CD8-positive, alpha-beta memory T cell (primary cell): ENCODE measurements at places on chromosomes 12 and 14. TPM values are rescaled to one million over a fixed set of nuclear protein-coding genes. Genes with fewer than 3 reads are reported as not detected.

- no peaks in the 10 kb centered on the region for H3K36me3 ChIP-seq
- no peak overlapping the region for H3K4me3 ChIP-seq
- DNase-seq: no peak
- H3K27ac ChIP-seq: no peak overlapping the region
- no peaks in the 10 kb centered on the region for H3K4me1 ChIP-seq
Observed at GRCh38 chr12:88897723-88898122, 317.5 kb upstream of the KITLG start.

DNA sequence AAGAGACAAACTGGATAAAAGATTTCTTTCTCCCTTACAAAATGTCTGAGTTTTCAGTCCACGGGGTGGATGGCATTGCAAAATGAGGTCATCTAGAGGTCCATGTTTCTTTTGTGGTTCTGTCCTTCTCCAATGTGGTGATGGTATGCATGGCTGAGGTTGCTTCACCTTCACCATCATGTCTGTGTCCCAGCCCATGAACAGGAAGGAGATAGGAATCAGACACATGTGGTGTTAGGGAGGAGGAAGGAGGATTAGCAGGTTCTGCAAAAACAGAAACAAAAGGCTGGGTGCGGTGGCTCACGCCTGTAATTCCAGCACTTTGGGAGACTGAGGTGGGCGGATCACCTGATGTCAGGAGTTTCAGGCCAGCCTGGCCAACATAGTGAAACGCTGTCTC lies 11.0 kb upstream of the AEBP2 start:
- no peak overlapping the region for H3K27ac ChIP-seq
- DNase-seq: no peak
- H3K27me3 ChIP-seq: no peaks in the 10 kb centered on the region
- H3K36me3 ChIP-seq: no peaks in the 10 kb centered on the region
- H3K4me1 ChIP-seq: no peaks in the 10 kb centered on the region
- H3K4me3 ChIP-seq: no peak overlapping the region

DNA sequence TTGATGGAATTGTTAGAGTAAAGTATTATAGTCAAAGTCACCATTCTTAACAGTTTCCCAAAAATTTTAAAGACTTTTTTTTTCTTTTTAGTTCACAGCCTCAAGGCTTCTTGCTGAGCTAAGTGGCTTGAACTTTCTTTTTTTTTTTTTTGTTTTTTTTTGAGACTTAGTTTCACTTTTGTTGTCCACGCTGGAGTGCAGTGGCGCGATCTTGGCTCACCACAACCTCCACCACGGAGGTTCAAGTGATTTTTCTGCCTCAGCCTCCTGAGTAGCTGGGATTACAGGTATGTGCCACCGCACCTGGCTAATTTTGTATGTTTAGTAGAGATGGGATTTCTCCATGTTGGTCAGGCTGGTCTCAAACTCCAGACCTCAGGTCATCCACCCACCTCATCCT lies 92.8 kb downstream of the SETD3 start:
- peaks cover 8% of the 10 kb centered on the region for H3K4me1 ChIP-seq
- H3K27me3 ChIP-seq: peaks cover 3% of the 10 kb centered on the region
- H3K27ac ChIP-seq: no peak overlapping the region
- no peak overlapping the region for H3K4me3 ChIP-seq
- no peak for DNase-seq

DNA sequence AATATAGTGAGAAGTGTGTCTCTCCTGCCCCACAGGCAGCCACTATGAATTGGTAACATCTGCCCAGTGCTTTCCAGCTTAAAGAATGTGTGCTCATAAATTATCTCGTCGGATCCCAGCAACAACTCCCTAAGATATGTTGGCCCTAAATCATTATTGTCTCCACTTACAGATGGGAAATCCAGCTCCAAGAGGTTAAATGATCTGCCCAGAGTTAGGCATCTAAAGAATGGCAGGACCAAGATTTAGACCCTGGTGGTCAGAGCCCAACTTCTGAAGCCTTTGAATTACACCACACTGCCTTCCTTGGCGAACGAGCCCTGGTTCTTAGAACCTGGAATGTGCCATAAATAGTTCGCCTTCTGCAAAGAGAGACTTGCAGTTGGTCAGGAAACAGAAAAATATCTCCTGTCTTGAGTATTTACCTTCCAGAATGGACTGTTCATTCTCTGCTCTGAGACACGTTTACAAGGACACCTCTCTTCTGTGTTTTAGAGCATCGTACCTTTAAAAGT lies 20.1 kb upstream of the PLEK2 start:
- H3K36me3 ChIP-seq: no peaks in the 10 kb centered on the region
- DNase-seq: no peak
- H3K4me3 ChIP-seq: no peak overlapping the region
- H3K4me1 ChIP-seq: no peaks in the 10 kb centered on the region
- no peak overlapping the region for H3K27ac ChIP-seq
- H3K27me3 ChIP-seq: no peaks in the 10 kb centered on the region

- peaks cover 70% of the 10 kb centered on the region for H3K4me1 ChIP-seq
- H3K4me3 ChIP-seq: no peak overlapping the region
- H3K36me3 ChIP-seq: peaks cover 12% of the 10 kb centered on the region
- no peak for DNase-seq
Observed at GRCh38 chr12:111443086-111443485, 37.4 kb downstream of the SH2B3 start.

- peak overlapping the region; percentile 7 for H3K27ac ChIP-seq
- peaks cover 35% of the 10 kb centered on the region for H3K4me1 ChIP-seq
- H3K36me3 ChIP-seq: no peaks in the 10 kb centered on the region
- no peaks in the 10 kb centered on the region for H3K27me3 ChIP-seq
- no peak overlapping the region for H3K4me3 ChIP-seq
Observed at GRCh38 chr12:89345830-89346740, 6.2 kb downstream of the DUSP6 start.

- no peak overlapping the region for H3K4me3 ChIP-seq
- H3K36me3 ChIP-seq: no peaks in the 10 kb centered on the region
- DNase-seq: no peak
- H3K27ac ChIP-seq: no peak overlapping the region
Observed at GRCh38 chr14:21525571-21525961, 580 bp downstream of the SALL2 start.

- H3K4me3 ChIP-seq: no peak overlapping the region
- H3K27ac ChIP-seq: no peak overlapping the region
- H3K27me3 ChIP-seq: no peaks in the 10 kb centered on the region
- H3K4me1 ChIP-seq: no peaks in the 10 kb centered on the region
- no peaks in the 10 kb centered on the region for H3K36me3 ChIP-seq
Observed at GRCh38 chr12:27624586-27624985, 71.7 kb upstream of the REP15 start.

GRCh38 chr12:71638499-71638898 lies 25.1 kb downstream of the ZFC3H1 start:
- H3K4me1 ChIP-seq: no peaks in the 10 kb centered on the region
- H3K4me3 ChIP-seq: no peak overlapping the region
- peaks cover 51% of the 10 kb centered on the region for H3K36me3 ChIP-seq
- DNase-seq: no peak
- H3K27ac ChIP-seq: no peak overlapping the region

- H3K36me3 ChIP-seq: no peaks in the 10 kb centered on the region
- H3K27ac ChIP-seq: no peak overlapping the region
- H3K27me3 ChIP-seq: no peaks in the 10 kb centered on the region
Observed at GRCh38 chr12:75526655-75527511, 15.5 kb upstream of the KRR1 start.

- peak overlapping the region; percentile 69 for H3K27ac ChIP-seq
- no peaks in the 10 kb centered on the region for H3K36me3 ChIP-seq
- no peaks in the 10 kb centered on the region for H3K27me3 ChIP-seq
- peak overlapping the region; percentile 10 for H3K4me3 ChIP-seq
- peaks cover 38% of the 10 kb centered on the region for H3K4me1 ChIP-seq
- peak; percentile 53 for DNase-seq
Observed at GRCh38 chr12:14256555-14257169, 108.8 kb upstream of the ATF7IP start.

DNA sequence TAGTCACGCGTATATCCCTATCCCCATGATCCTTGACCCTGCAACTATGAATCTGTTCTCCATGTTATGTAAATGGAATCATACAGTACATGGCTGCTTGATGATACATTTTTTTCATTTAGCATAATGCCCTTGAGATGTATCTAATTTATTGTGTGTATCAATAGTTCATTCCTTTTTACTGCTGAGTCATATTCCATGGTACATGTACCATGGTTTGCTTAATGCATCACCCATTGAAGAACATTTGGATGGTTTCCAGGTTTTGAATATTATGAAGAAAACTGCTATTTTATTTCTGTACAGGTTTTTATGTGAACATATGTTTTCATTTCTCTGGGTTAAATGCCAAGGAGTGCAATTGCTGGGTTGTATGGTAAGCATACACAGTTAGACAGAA lies 4.0 kb upstream of the RNASE10 start:
- H3K4me1 ChIP-seq: no peaks in the 10 kb centered on the region
- no peak overlapping the region for H3K27ac ChIP-seq
- H3K36me3 ChIP-seq: no peaks in the 10 kb centered on the region
- no peaks in the 10 kb centered on the region for H3K27me3 ChIP-seq
- H3K4me3 ChIP-seq: no peak overlapping the region

DNA sequence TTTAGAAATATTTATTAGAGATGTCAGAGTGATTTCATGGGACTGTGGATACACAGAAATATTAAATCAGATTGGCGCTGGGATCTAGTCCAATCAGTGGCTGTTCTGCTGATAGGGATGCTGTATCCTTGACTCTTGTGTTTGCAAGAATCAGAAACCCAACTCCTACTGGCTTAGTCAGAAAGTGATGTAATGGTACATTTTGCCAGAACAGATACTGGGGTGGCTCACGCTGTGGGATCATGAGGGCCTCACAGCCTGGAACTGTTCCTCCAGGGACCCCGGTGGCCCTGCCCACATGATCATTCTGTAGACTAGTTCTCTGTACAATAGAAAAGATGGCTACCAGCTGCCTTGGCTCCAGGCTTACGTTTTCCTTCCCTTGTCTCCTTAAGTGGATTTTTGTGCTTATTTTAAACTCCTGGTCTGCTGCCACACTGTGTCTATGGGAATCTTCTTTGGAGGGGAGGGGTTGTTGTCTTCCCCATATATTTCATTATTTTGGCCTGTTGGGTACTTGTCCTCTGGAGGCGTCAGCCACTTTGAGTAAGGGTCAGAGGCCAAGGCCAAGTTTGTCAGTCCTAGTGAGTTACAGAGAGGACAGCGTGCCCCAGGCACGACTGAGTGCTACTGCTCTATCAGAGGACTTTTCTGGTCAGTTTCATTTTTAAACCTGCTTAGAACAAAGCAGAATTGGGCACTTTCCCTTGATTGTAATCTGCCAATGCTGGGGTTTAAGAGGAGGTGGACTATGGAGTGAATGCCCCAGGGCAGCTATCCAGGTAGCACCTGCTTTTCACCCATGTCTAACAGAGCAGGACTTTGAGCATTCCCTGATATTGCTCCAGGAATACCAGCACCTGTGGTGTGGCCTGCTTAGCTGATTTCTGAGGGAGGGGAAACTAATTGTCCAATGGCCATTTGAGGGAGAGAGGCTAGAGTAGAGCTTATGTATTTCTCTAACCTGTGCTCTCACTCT lies 164.3 kb downstream of the SLC5A8 start:
- DNase-seq: no peak
- no peak overlapping the region for H3K4me3 ChIP-seq

GRCh38 chr12:11171969-11172675 lies 1.1 kb downstream of the SMIM10L1 start:
- H3K27ac ChIP-seq: peak overlapping the region; percentile 75
- H3K27me3 ChIP-seq: no peaks in the 10 kb centered on the region
- no peak for DNase-seq
- peak overlapping the region; percentile 59 for H3K4me3 ChIP-seq

- H3K27ac ChIP-seq: no peak overlapping the region
- H3K4me3 ChIP-seq: no peak overlapping the region
- H3K36me3 ChIP-seq: no peaks in the 10 kb centered on the region
- H3K27me3 ChIP-seq: no peaks in the 10 kb centered on the region
- H3K4me1 ChIP-seq: no peaks in the 10 kb centered on the region
Observed at GRCh38 chr12:95179011-95179410, 38.3 kb downstream of the FGD6 start.

DNA sequence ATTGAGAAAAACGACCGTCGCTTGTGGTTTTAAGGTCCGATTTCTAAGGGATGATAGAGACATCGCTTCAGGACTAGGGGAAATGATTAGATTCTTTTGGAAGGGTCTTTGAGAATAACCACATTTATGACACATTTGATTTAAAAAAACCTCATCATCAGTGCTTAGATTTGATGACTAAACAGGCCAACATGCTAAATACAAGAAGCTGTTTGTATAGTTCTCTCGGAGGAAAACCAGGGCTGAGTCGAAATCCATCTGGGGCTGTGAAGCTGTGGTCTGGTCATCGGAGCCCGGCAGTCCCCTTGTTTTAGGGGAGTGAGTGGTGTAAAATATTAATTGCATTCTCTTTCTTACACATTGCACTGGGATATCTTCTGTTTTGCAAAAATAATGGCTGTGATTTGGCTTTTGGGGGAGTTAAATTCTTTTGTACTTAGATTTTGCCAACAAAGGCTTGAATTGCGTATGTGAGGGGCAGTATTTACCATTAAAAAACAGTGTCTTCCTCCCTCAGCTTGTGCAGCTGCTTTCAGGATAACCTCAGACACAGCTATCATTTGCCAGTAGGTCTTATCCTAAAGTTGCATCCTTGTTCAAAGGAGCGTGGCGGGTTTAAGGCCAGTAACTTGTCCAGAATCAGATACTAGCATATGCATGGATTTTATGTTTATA lies 550 bp downstream of the GNG2 start:
- peak overlapping the region; percentile 98 for H3K4me3 ChIP-seq
- H3K27ac ChIP-seq: peak overlapping the region; percentile 93
- no peak for DNase-seq
- H3K27me3 ChIP-seq: no peaks in the 10 kb centered on the region
- H3K36me3 ChIP-seq: no peaks in the 10 kb centered on the region
- peaks cover 65% of the 10 kb centered on the region for H3K4me1 ChIP-seq

- H3K36me3 ChIP-seq: no peaks in the 10 kb centered on the region
- peaks cover 7% of the 10 kb centered on the region for H3K4me1 ChIP-seq
- no peak within 1 kb of the TSS for H3K4me3 ChIP-seq
- H3K27me3 ChIP-seq: peaks cover 36% of the 10 kb centered on the region
- DNase-seq: no peak
Observed at GRCh38 chr12:125185740-125186470, 120.7 kb downstream of the AACS start.

The RPS26 gene
- total RNA-seq: 48.8 TPM

The ADIPOR2 gene
- 54.1 TPM for total RNA-seq

The HSP90AA1 gene
- 1,459 TPM for total RNA-seq

The PRR13 gene
- total RNA-seq: 236 TPM

The CHPT1 gene
- total RNA-seq: 29.1 TPM

The RPL41 gene
- 5,711 TPM for total RNA-seq

The CATSPERB gene
- 0.20 TPM for total RNA-seq

The ANKRD33 gene
- total RNA-seq: not detected

The C12orf42 gene
- 1.2 TPM for total RNA-seq

The MFAP5 gene
- not detected for total RNA-seq

The MYH6 gene
- total RNA-seq: not detected

The GDF11 gene
- 13.1 TPM for total RNA-seq

The KRT82 gene
- not detected for total RNA-seq

The ESRRB gene
- not detected for total RNA-seq
